ENCODE measurements at places on chromosomes 3 and 15. TPM values are rescaled to one million over a fixed set of nuclear protein-coding genes. Genes with fewer than 3 reads are reported as not detected.

GRCh38 chr3:159082519-159082918 lies 280.7 kb downstream of the MFSD1 start:
- no peak for DNase-seq

DNA sequence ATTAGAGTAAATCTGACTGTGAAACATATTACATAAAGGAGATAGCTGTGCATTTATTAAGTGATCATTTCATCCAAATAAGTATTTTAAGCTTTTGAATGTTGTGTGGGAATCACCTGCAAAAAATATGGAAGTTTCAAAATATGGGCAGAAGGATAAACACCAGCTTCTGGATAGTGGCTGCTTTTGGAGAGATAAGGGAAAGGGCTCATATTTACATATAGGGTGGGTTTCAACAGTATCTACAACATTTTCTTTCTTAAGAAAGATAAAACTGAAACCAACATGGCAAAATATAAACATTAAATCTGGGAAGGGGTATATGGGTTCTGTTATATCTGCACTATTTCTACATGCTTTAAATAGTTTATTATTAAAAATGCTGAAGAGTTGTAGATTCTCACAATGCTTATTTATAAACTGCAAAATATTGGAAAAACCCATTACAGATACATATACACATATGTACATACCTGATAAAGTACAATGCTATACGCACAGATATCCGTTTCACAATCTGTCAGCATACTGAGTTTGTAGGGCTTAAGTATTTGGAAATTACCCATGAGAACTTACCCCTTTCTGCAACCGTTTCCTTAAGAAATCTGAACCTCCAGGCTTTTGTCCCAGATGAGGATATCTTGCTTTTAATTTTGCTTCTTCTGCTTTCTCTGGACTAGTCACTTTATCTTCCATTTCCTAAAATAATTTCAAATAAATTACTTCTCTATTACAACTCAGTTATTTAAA lies 12.1 kb downstream of the ARPP19 start:
- no peak for DNase-seq

GRCh38 chr3:58120075-58120812 lies 90.5 kb downstream of the DNASE1L3 start:
- no peak for DNase-seq

- DNase-seq = no peak
These were observed 46.9 kb downstream of the PIK3R4 start for GRCh38 chr3:130699765-130700164.

GRCh38 chr15:68552344-68552743 lies 26.4 kb upstream of the CORO2B start:
- DNase-seq = no peak

DNA sequence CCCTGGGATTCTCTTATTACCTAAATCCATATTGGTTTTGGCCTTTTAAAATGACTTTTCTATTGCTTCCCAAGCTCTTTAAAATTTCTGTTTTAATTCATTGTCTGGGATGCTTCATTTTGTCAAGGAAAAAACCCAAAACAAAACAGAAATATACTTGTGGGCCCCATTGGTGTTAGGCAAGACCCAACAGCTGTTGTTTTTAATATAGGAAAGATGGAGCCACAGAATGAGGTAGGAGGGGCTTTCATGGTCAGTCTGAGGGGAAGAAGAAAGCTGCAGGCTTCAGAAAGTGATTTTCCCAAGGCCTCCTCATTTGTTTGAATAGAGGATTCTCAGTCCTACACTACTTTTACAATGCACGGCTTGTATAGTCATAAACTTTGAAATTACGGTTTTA lies 180.5 kb downstream of the MCTP2 start:
- no peak for DNase-seq

GRCh38 chr15:81940467-81941451 lies 105.1 kb downstream of the MEX3B start:
- no peak for DNase-seq

The FSIP1 gene
- total RNA-seq = 0.69 TPM

The BCL2A1 gene
- 4.5 TPM for total RNA-seq

The PRR20G gene
- not detected for total RNA-seq

The CSPG4 gene
- total RNA-seq = 134 TPM

The NEIL1 gene
- total RNA-seq = 25.3 TPM
